ENCODE measurements at places on chromosomes 16 and 17. TPM values are rescaled to one million over a fixed set of nuclear protein-coding genes. Genes with fewer than 3 reads are reported as not detected.

The CA7 gene
- total RNA-seq: 120 TPM

The NPIPA8 gene
- total RNA-seq: 1.2 TPM

The C17orf58 gene
- 10.3 TPM for total RNA-seq

The CCL23 gene
- 0.59 TPM for total RNA-seq

The NUP85 gene
- total RNA-seq: 42.2 TPM

The ODAD4 gene
- total RNA-seq: 0.15 TPM

The CA4 gene
- total RNA-seq: 111 TPM

The CDR2L gene
- 4.1 TPM for total RNA-seq

The SOST gene
- total RNA-seq: not detected

The SLC16A13 gene
- 11.0 TPM for total RNA-seq

The KRTAP2-1 gene
- not detected for total RNA-seq

The TAT gene
- total RNA-seq: 2.2 TPM

The SPATA20 gene
- total RNA-seq: 53.1 TPM

The HS3ST3A1 gene
- 0.48 TPM for total RNA-seq

The RND2 gene
- 0.30 TPM for total RNA-seq

The CIBAR2 gene
- total RNA-seq: not detected

The ABCA5 gene
- 43.4 TPM for total RNA-seq

The TP53TG3D gene
- total RNA-seq: not detected

The PRSS33 gene
- total RNA-seq: not detected

Data from colonic mucosa (tissue), 4 donors.